ENCODE measurements at places on chromosomes 7 and 10. TPM values are rescaled to one million over a fixed set of nuclear protein-coding genes. Genes with fewer than 3 reads are reported as not detected.

- no peak for DNase-seq
Observed at GRCh38 chr7:122626785-122627184, 72.1 kb downstream of the RNF133 start.

- DNase-seq, result no peak
Observed at GRCh38 chr10:72127571-72127970, 39.2 kb upstream of the SPOCK2 start.

Gene RBP3
- total RNA-seq, result not detected

Gene ABLIM1
- 54.9 TPM for total RNA-seq

Gene ACHE
- 0.23 TPM for total RNA-seq

DNA sequence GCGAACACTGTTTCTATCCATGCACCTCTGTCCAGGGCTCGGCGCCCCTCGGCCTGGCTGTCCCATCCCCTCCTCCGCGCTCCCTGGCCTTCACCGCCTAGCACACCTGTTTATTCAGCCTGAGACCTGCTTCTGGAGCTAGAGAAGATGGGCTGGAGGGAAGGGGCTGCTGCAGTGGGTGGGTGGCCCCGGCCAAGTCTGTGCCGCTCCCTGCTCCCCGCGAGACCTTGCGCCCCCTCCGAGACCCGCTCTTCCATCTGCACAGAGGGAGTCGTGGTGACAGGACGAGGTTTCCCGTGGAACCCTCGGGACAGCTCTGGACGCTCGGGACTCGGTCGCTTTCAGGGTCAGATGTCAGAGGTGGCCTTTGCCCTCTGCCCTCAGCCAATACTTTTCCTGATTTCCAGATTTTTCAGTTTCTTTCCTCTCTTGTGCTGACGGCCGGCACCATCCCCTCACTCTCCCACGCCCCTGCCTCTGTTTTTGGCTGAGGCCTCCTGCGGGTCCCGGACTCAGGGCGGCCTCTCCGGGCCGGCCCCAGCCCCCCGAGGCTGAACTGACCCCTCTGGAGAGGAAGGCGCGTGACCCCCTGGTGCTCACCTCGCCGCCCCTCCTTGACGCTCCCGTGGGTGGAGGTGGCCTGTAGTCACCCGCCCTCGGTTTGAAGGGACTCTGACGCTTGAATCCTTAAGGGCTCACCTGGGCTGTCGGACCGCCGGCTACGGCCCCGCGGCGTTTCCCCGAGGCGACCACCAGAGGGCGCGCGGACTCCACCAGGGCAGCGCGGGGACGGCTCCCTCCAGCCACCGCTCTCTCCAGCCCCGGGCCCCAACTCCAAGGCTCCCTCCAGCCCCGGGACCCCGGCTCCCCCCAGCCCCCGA is 15.6 kb downstream of the SHH start:
- peak; percentile 69 for DNase-seq

- DNase-seq, result no peak
Observed at GRCh38 chr10:97763411-97763810, 8.4 kb downstream of the SFRP5 start.

- no peak for DNase-seq
Observed at GRCh38 chr7:18425227-18425626, 70.3 kb upstream of the HDAC9 start.

Gene BTRC
- total RNA-seq, result 13.8 TPM

DNA sequence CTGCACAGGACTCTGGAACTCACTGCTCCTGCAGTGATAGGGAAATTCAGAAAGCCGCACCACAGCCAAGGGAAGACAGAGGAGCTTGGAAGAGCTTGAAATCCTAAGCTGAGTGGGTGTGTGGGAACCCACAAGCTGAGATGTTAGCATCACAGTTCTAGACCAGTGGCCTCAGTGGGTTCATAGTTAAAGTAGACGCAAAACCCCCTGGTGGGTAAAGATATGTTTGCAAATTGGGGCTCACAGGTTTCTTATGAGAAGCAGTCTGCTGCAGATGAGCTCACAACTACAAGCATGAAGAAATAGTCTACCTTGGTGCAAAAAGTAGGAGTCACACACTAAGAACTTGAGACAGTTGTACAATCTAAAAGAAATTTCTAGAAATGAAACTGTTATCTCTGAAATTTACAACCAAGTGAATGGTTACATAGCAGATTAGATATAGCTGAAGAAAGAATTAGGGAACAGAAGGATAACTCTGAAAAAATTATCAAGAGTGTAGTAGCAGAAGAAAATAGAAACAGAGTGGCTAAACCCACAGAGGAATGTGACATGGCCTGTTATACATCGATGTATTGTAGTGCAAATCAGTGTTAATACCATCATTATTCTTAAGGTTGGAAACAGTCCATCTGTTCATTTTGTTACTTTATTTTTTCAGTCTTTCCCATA is 77.2 kb downstream of the DYNC2I1 start:
- DNase-seq, result no peak
